Activated CD4-positive, alpha-beta T cell treated with anti-CD3 and anti-CD28 coated beads, Interleukin-2, amount 50 U/mL, for 24 hours (primary cell): ENCODE measurements at places on chromosomes 2 and 18.

DNA sequence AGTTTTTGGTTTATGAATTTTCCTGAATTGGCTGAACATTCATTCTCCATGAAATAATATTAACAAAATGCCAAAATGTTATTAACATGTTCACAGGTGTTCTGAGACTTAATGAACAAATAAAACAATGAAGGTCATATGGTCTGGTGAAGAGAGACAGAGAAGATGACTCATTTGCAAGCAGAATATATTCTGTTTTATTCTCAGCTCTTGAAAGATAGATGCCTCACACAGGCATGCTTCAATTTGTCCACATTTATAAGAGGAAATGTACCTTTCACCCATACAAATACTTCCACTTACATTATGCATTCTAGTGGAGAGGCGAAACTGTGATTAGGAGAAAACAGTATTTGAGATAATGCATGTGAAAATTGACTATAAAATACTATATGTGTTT is 75.4 kb upstream of the PGAP1 start:
- no peak for DNase-seq

DNA sequence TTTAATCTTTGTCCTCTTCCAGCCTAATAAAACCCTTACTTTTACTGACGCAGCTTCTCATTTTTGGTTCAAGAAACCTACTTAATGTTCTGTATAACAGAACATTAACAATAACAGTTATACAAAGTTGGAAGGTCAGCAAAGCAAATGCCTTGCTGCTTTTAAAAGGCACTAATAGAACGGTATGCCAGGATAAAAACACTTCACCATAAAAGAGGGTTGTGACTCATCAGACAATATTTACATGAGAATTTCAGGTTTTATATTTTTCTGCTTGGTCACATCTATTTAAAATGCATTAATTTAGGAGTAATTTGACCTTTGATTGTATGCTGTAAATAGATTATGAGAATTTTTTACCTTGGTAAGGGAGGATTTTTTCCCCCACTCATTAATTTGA is 3.0 kb downstream of the KLHL41 start:
- DNase-seq = no peak

- DNase-seq = no peak
These were observed 18.5 kb upstream of the NFE2L2 start for GRCh38 chr2:177282787-177283572.

DNA sequence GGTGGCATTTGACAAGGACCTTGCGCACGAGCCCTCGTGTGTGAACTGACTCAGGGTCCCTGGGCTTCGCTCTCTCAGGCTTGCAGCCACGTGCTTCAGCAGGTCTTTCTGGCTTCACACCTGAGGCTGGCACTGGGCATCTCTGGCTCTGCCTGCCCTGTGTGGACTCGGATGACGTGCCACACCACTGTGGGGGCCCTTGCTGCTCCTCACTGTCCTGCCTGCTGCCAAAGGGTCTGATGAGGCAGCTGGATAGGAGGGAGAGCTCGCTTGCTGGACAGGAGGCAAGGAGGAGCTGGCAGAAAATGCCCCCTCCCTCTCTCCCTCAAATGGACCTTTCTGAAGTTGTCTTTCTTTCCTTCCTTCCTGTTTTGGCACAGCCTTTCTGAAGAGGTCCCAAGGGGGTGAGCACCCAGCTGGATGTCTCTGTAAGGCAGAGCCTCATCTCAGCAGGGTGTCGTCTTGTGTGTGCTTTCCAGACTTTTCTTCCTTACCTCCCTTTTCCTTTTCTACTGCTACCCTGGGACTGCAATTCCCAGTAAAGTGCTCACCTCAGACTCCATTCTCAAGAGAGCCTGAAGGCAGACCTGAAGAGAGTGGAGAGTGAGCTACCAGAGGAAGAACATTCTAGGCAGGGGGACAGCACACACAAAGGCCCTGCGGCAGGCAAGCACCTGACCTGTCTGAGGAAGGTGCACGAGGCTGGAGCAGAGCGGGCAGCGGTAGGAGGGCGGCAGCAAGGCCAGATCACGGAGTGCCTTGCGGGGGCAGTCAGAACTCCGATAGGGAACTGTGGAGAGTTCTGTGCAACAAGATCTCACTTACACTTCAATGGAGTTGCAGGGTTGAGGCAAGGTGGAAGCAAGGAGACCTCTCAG is 5.3 kb downstream of the PER2 start:
- DNase-seq = no peak

DNA sequence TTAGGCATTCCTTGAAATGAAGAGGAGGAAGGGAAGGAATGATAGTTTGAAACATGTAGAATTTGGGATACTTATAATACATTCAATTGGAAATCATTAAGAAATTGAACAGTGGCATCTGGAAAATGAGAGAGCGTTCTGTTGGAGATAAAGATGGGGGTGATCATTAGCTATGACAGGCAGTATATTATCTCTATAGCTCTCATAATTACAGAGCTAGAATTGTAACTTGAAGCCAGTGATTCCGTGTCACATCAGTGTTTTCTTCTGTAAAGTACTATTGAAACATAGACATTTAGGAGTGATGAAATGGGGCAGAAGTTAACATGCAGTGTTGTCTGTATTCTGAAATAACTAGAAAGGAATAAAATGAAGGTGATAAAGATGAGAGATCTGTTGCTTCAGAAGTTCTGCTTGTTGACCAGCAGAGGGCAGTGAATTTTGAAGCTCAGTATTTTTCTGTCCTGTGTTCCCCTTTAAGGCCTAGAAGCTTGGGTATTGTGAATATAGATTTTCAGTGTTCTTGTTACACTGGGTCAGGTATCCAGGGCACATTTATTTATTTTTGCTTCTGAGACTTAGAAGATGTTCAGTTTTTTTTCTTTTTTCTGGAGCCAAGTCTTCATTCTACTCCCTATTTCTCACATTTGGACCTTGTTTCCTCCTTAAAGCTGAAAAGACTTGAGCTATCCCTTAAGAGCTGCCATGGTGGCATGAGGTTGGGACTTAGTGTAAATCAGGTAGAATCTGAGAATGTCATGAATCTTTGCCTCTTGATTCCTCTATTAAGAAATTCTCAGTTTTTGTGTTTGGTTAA is 157.4 kb downstream of the TAF4B start:
- DNase-seq = no peak

- DNase-seq = no peak
These were observed 281.7 kb downstream of the HRH4 start for GRCh38 chr18:24741965-24742724.
